ENCODE measurements at places on chromosomes 11 and 22.

DNA sequence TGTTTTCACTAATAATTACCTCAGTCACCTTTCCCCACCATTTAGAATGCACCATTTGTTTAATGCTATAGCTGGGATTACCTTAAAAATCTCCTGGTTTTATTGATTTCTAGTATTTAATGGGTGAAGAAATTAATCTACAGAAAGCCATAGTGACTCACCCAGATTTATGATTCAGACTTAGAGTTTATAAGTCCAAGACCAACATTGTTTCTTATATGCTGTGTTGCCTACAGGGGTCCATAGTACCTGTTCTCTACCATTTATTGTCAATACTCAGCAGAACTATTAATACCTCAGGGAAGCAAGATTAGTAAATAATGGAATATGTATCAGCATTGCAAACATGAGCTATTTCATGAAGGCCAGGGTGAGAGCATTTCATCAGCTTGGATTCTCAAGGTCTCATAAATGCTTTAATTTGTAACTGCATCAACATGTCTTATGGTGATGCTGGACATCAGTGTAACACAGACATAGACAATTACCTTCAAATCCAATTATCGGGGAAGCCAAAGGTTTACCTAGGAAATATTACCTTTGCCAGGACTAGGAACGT is 8.0 kb upstream of the MS4A7 start:
- DNase-seq: no peak

GRCh38 chr11:86421946-86422345 is 47.3 kb downstream of the CCDC81 start:
- DNase-seq: no peak

GRCh38 chr11:120500414-120501071 is 11.0 kb upstream of the GRIK4 start:
- no peak for DNase-seq

GRCh38 chr11:17558916-17559315 is 11.9 kb downstream of the OTOG start:
- DNase-seq: no peak

DNA sequence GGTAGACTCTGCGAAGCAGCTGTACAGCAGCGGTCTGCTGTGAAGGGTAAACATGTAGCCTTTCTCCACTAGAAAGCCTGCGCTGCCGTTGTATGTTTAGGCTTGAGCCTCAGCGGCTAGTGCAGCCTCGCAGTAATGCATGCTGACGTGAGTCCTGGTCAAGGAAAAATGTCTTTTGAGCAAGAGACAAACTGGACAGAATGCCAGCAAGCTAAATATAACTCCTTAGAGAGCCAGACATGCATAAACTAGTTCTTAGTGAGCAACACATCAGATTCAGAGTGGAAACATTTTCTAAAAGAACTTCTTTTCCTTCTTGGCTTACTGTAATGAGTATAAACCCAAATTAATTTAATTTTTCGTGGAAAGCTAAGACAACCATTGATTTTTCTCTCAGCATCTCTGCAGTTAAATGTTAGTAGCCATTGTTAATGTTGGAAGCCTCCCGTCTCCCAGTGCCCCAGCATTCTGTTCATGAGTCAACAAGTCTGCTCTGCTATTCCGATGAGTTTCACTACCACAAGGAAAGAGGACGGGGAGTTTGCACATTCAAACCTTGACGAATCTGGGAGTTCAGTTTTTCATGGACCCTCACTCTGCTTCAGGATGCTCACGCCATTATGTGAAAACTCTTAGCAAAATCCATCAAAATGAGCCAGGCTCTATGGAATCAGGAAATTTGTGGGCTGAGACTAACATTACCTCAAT is 51.4 kb downstream of the JAM3 start:
- DNase-seq: no peak

GRCh38 chr11:24687531-24688147 is 190.8 kb downstream of the LUZP2 start:
- no peak for DNase-seq

DNA sequence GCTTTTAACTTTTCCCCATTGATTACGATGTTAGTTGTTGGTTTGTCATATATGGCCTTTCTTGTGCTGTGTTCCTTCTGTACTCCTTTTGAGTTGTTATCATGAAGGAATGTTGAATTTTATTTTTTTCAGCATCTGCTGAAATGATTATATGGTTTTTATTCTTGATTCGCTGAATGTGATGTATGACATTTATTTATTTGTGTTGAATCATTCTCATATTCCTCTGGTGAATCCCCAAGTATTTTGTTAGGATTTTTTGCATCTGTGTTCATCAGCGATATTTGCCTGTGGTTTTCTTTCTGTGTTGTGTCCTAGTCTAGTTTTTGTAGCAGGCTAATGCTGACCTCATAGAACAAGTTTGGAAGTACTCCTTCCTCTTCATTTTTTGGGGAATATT is 78.2 kb downstream of the GGT1 start:
- DNase-seq: no peak

GRCh38 chr11:43694477-43694876 is 13.9 kb downstream of the HSD17B12 start:
- no peak for DNase-seq

DNA sequence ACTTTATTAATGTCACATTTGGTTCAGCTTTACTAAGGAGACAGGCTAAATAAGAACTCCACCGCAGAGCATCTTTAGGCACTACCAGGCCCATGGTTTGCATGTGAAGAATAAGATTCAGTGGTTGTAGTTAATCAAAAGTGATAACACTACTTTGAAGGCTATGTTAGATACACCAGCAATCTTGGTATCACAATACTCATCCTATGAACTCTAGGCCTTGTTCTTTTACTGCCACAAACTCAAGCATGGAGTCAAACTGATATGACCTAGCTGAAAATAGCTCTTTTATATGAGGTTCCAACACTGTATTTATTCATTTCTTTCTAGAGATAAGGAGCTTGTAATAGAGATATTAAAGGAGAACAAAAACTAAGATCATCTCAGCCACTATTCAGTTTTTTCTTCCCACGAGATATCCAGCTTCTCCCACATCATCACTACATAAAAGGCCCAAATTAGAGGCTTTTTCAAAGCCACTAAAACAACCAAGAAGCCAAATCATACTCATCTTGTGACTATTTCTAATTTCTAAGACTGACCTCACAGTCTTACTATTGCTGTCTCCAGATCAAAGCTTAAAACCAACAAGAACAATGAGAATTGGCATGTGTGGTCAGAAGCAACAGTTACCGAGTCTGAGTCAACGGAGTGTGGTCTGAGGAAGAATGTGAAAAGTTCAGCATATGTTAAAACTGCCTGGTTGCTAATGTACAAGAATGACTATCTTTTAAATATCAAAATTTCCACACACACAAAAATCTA is 25.1 kb upstream of the GUCY1A2 start:
- DNase-seq: no peak

- DNase-seq: no peak
Observed at GRCh38 chr22:39179841-39180335, 27.4 kb upstream of the CBX7 start.

- DNase-seq: no peak
Observed at GRCh38 chr11:72069787-72070251, 10.5 kb downstream of the NUMA1 start.

DNA sequence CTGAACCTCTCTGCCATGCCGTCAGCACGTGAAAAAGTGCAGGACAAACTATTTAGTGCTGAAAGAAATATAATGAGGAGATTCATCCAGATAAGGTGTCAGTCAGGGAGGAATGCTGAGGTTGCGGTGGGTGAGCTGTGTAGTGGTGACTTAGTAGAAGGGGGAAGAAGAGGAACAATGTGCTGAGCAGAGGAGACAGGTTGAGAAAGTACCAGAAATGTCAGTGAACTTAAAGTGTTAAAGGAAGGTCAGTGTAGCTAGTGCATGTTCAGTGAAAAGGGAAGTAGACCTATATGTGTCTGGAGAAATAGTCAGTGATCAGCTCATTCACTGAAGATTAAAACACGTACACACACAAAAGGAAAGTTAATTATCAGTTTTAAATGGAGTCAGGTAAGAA is 237.6 kb upstream of the CCDC179 start:
- DNase-seq: no peak

DNA sequence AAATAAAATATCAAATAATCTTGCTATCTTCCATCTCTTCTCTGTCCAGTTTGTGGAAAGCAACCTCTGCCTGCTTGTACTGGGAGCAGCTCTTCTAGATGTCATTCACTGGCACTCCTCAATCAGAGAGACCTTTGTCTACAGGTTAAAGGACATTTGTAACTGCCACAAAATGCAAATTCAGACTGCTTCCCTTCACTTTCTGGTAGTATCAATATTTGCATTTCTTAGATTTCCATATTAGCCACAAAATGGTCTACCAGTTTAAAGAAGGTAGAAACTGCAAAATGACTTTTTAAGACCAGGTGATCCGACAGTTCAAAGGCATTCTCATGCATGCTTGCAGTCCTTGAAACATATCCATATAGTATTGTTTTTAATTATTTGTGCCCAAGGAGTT is 51.7 kb upstream of the RCN1 start:
- DNase-seq: no peak

DNA sequence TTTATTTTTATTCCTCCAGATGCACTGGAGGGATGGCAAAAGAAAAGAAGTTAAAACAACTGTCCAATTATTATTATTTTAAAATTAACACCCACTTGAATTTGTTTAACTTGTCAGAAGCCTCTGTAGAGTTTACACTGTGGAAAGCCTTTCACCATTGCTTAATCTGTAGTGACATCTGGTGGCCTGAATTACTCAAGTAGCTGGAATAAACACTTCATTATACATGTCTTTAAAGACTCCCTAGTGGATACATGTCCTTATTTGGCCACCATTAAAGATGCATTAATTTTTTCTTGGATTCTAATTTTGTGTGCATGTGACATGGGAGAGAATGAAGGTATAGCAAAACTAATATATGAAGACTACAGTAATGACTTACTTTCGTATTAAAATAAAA is 1496.5 kb downstream of the FAM181B start:
- DNase-seq: no peak

DNA sequence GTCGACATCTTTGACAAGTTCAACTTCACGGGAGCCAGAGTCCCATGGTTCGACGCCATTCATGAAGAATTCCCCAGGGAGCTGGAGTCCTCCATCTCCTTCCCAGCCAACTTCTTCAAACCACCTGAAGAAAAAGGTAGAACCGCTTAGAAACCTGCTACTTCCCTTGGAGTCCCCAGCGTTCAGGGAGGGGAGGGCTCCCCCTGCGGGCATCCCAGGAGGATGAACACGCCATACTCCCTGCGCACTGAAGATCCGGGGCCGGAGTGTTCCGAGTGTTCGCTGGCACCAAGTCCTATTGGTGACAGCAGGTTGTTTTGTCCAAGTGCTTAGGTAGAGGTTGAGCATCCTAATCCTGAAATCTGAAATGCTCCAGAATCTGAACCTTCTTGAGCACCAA is 51.7 kb upstream of the PRODH start:
- no peak for DNase-seq

GRCh38 chr22:19429950-19430889 is 1.3 kb downstream of the HIRA start:
- DNase-seq: no peak

GRCh38 chr11:14065681-14066080 is 103.2 kb downstream of the SPON1 start:
- DNase-seq: no peak

GRCh38 chr11:45021001-45021400 is 70.3 kb upstream of the TP53I11 start:
- no peak for DNase-seq

DNA sequence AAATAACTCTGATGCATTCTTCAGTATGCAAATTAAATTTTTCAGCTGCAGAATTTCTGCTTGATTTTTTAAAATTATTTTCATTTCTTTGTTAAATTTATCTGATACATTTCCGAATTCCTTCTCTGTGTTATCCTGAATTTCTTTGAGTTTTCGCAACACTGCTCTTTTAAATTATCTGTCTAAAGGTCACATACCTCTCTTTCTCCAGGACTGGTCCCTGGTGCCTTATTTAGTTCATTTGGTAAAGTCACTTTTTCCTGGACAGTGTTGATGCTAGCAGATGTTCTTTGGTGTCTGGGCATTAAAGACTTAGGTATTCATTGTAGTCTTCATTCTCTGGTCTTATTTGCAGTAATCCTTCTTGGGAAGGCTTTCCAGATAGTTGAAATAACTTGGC is 577.4 kb upstream of the LUZP2 start:
- DNase-seq: no peak

GRCh38 chr11:43558146-43558545 is 122.4 kb upstream of the HSD17B12 start:
- DNase-seq: no peak

DNA sequence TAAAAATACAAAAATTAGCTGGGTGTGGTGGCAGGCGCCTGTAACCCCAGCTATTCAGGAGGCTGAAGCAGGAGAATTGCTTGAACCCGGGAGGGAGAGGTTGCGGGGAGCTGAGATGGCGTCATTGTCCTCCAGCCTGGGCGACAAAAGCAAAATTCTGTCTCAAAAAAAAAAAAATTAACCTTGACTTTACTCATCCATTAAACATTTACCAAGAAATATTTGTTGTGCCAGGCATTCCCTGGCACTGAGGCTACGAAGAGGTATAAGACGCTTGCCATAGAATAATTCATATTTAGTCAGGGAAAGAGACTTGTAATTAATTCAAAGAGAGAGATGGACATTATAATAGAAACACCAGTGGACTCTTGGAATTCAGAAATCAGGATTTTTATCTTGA is 13.2 kb upstream of the PAFAH1B2 start:
- DNase-seq: no peak

- DNase-seq: no peak
Observed at GRCh38 chr22:20117633-20118299, 740 bp upstream of the TRMT2A start.

DNA sequence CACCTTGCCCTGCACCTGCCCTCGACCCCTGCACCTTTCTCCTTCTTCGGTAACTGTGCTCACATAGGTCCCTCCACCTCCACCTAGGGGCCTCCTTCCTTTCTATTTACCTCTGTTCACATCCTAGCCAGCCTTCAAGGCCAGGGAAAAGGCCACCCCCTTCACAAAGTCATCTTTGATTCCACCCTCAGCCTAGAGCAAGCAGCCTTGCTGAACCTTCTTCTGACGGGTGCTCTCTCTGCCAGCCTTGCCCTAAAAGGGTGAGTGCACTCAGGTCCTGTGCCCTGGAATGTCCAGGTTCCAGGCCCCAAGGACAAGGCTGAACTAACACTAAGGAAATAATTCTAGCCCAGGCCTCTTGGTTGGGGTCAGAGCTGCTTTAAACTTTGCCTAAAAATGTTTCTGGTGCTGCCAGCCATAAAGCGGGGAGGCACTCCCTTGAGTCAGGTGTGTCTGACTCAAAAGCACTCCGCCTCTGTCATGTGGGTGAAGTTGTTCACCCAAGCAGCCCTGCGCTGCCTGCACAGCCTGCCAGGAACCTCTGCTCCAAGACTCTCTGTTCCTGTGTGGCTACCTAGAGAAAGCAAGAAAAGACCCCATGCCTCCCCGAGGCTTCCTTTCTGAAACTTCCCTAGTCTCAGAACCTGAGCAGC is 9.2 kb upstream of the FAM83F start:
- no peak for DNase-seq

DNA sequence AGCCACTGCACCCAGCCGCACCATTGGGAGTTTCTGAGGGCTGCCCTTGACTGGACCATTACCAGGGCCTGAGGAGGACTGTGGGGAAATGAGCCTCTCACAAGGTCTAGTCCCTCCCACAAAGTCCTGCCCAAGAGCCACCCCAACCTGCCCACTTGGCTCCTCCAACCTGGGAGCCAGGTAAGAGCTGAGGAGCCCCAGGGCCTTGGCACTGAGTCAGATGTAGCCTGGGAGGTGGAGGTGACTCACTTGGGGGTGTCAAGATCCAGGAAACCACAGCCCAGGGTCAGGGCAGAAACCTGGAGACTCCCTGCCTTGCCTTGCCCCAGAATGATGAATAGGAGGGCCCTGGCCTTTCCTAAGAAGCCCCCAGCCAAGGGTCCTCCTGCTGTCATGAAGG is 25.8 kb upstream of the P2RY2 start:
- no peak for DNase-seq

GRCh38 chr22:37631448-37632173 is 7.9 kb upstream of the SH3BP1 start:
- no peak for DNase-seq

All from NCI-H1436 treated with DMSO at 0.1 percent for 48 hours (cell line).